ENCODE measurements at places on chromosomes 2 and 18. TPM values are rescaled to one million over a fixed set of nuclear protein-coding genes. Genes with fewer than 3 reads are reported as not detected.
A peak's percentile ranks its signal among the peaks of the same experiment; 100 is the strongest.

REG1A gene
- total RNA-seq = not detected

LRP2 gene
- 0.13 TPM for total RNA-seq

SIX3 gene
- total RNA-seq = not detected

DNAH7 gene
- under 0.01 TPM for total RNA-seq

KLHL14 gene
- total RNA-seq = not detected

MTCL1 gene
- total RNA-seq = 36.7 TPM

COL4A3 gene
- not detected for total RNA-seq

TUBA4B gene
- total RNA-seq = not detected

LRRTM1 gene
- total RNA-seq = not detected

- DNase-seq = no peak
These were observed 4.7 kb downstream of the VIL1 start for GRCh38 chr2:218423584-218423983.

GRCh38 chr2:1055014-1055595 lies 104.5 kb downstream of the SNTG2 start:
- DNase-seq = peak; percentile 75

GRCh38 chr2:33384599-33384961 lies 91.9 kb upstream of the RASGRP3 start:
- DNase-seq = no peak

- no peak for DNase-seq
These were observed 15.1 kb downstream of the GRHL1 start for GRCh38 chr2:9966491-9967022.

GRCh38 chr2:134491022-134491421 lies 227.8 kb downstream of the TMEM163 start:
- DNase-seq = no peak

- DNase-seq = no peak
These were observed 73.6 kb downstream of the SPHKAP start for GRCh38 chr2:228107846-228108245.

GRCh38 chr2:203077451-203077850 lies 62.8 kb downstream of the NBEAL1 start:
- DNase-seq = no peak

DNA sequence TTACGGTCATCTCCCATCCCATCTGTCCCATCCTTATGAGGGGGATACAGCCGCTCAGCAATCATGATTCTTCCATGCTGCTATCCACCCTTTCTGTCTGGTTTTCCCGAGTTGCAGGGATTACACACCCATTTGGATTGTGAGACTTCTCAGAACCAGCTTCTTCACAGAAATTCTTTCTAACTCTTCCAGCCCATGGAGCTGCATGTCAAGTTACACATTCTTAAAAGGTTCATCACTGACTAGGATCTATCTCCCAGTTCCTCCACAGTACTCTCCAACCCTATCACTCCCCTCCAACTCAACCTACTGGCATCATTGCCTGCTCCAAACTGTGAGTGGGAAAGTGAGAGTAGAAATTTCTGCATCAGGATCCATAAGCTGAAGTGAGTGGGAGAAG lies 558.2 kb upstream of the TNP1 start:
- DNase-seq = no peak

GRCh38 chr2:144507441-144508171 lies 12.3 kb downstream of the ZEB2 start:
- peak; percentile 54 for DNase-seq

- no peak for DNase-seq
These were observed 226.1 kb downstream of the DYSF start for GRCh38 chr2:71679491-71679890.

DNA sequence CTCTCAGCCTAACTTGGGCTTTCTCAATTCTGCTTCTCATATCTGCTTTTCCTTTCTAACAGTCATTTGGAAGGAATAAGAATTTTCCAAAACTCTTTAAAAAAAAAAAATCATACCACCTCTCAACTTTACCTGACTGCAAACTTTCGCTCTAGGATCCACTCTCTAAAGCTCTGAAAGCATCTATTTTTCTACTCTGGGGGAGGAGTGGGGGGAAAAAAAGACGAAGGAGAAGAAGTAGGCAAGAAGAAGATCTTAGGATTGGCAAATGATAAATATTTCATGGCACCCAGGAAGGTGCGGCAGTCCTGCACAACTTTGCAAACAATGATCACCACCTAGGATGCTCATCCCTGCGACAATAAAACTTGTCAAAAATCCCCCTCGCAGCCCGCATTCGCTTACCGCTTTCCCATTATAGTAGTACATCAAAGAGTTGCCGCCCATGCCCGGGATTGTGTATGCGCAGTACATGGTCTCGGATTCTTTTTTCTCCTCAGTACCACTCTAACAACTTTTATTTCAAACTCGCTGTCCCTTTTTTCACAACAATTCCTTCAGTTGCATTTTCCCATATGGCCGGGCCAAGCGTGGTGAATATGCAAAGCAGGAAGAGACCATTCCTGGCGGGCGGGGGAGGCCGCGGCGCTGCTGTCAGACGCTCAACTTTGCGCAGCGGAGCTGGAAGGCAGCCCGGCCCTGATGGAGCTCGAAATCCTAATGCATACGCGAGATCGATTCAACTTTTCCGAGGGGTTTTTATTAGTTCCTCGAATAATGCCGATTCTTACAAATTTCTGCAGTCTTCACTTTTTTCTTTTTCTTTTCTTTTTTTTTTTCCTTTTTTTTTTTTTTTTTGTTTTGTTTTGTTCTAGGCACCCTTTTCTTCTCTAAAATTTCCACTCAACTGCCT lies 266.5 kb downstream of the TCF4 start:
- peak; percentile 88 for DNase-seq

DNA sequence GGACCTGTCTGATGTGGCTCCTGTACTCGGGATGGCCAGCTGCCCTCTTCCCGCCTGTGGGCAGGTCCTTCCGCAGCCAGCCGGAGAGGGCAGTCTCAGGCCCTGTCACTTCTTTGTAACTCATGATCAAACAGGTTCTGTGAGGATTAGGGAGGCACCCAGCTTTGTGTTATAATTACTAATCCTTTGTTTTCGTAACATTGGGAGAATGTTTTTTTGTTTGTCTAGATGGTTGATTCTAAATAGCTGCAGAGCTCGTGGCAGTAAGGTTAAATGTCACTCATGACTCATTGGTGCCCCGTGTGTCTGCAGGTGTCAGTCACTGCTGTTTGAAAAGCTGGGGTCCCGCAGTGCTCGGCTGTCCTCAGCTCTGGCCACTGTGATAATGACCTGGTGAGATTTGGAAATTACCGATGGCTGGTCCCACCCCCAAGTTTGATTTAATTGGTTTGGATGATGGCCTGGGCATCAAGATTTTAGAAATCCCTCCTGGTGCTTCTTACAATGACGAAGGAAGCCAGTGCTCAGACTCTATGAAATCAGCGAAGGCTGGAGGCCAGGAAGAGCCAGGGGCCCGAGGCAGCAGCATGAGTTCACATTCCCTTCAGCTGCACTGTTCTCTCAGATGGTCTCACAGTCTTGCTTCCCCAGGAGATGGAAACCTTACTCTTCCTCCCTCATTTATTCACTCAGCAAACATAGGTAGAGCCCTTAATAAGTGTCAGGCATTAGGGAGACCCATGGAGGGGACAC lies 172.8 kb downstream of the VAPA start:
- no peak for DNase-seq

- DNase-seq = peak; percentile 72
These were observed 31.0 kb downstream of the IL37 start for GRCh38 chr2:112941753-112942653.

DNA sequence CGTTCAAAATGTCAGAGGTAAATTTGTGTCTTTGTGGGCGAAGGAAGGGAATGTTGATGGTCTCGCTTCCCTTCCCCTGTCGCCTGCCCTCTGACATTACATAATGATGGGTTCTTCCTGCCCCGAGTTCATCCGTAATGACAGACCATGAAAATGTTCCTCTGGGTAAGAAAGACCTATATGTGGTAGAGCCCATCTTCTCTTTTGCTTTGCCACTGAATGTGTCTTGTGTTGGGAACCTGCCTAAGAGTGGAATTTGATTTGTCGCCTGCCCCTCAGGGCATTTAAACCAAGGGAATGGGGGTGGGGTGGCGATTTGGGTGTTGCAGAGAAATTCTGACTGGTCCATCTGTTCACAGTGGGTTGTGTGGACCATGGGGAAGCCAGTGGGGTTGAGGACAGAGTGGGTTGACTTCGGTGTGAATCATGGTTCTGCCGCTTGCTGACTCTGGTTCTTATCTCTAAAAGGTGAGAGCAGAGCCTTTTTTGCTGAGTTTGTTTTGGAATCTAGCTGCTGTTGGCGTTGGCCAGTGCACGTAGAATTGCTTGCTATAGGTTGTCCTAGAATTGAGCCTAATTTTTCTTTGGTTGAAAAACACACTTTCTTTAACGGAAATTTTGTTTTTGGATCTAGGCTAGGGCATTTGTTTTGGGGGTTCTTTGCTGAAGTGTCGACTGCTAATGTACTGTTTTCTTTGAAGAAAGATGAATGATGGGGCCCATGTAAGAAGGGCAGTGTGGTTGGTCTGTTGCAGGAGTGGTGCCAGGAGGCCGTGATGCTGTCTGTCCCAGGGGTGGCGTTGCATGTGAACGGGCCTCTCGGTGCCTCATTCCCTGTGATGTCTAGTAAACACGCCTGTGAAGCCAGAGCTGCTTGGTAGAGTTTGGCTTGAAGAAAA lies 1.3 kb downstream of the INPP4A start:
- DNase-seq = no peak

- DNase-seq = no peak
These were observed 59.2 kb downstream of the DOCK10 start for GRCh38 chr2:224982910-224983711.

DNA sequence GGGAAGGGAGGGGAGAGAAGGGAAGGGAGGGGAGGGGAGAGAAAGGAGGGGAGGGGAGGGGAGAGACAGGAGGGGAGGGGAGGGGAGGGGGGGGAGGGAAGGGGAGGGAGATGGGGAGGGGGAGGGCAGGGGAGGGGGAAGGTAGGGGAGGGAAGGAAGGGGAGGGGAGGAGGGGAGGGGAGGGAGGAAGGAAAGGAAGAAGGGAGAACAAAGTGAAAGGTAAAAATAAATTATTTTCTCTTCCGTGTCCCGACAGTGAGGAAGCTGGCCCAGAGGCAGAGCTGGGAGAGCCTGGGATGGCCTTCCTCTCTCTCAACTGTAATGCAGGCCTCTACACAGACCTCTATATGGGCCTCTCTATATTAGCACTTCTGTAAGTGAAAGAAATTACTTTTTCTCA lies 53.2 kb downstream of the CD226 start:
- DNase-seq = no peak

DNA sequence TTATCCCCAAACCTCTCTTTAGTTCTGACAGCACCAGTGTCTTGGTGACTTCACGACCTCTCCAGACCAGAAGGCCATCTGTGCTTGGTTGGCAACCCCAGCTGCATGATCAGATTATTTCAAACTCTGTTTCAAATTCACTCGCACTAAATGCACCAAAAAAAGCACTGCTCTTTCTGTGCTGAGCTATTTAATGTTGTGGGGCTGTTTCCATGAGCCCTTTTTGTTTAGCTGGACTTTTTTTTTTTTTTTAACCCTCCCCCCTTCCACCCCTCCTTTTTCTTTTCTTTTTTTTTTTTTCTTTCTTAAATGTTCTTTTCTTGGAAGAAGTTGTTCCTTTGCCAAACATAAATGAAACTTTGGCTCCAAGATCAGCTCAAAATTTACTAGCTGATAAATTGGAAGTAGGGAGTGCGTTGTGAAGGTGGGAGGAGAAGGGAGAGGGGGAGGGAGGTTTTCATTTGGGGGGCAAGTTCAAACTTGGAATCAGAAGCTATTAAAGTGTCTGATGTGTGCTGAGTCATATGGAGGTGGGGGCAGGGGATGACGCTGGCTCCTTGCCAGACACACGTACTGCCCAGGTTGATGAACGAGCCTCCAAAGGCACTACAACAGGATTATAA lies 543.0 kb upstream of the TNP1 start:
- DNase-seq = no peak

DNA sequence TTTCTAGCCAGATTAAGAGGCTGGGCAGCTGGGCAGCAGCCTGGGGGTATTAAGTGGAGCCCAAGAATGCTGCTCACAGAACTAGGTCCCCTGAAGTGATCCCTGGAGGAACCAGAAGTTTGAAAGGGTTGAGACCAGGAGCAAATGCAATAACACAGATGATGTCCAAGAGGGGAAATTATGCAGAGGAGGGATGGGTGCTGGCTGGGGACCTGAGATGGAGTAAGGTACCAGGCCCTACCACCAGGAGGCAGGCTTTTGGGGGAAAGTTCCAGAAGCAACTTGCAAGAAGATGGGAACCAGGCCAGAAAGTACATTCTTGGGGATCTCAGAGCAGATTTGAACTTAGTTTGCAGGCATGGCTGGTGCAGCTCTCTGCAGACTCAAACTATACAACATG lies 175.1 kb downstream of the NCK2 start:
- DNase-seq = no peak

DNA sequence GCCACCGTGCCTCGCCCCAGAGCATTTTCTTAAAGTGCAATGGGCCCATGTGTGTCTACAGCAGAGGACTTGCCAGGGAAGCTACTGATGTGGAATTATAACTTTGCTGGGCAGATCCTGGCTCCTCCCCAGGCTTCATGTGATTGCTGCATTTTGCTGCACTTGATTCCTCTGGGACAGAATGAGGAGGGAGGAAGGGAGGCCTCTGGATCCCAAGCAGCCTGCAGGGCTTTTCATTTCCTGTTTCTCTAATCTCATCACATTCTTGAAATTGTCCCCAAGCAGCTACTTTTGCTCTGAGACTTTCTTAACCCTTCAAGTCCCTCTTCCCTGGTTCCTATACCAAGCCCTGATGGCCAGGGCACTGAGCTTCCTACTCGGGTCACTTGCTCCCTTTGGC lies 134.4 kb upstream of the SEC11C start:
- DNase-seq = peak; percentile 40

- no peak for DNase-seq
These were observed 68.7 kb downstream of the KCTD1 start for GRCh38 chr18:26479681-26480079.

DNA sequence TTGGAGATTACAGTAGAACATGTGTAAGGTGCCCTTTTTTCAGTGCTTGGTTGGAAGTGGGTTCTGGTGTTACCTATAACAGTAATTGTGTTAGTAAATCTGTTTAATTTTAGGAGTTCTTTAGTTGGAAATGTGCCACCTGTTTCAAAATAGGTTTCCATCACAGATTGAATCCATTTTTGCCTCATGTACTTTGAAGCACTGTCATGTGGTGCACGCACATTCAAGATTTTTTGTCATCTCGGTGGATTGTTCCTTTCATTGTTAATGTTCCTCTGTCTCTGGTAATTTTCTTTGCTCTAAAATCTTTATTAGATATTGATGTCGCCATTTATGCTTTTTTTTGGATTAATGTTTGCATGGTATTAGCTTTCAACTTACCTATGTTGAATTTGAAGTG lies 1.3 kb downstream of the ATP9B start:
- no peak for DNase-seq

- DNase-seq = peak; percentile 24
These were observed 66.0 kb upstream of the ST3GAL5 start for GRCh38 chr2:85954590-85955458.

GRCh38 chr2:126834006-126834659 lies 64.6 kb upstream of the TEX51 start:
- peak; percentile 7 for DNase-seq

- peak; percentile 2 for DNase-seq
These were observed 54.7 kb downstream of the DTNB start for GRCh38 chr2:25618676-25619075.

GRCh38 chr2:217338306-217338916 lies 478.5 kb upstream of the TNP1 start:
- DNase-seq = peak; percentile 52
